ENCODE measurements at places on chromosomes 2 and 18.

GRCh38 chr18:58241026-58241679 is 197.1 kb downstream of the NEDD4L start:
- DNase-seq = no peak
- H3K27me3 ChIP-seq = no peaks in the 10 kb centered on the region
- no peak overlapping the region for H3K4me3 ChIP-seq
- H3K4me1 ChIP-seq = no peaks in the 10 kb centered on the region

- H3K36me3 ChIP-seq = no peaks in the 10 kb centered on the region
- H3K27me3 ChIP-seq = peaks cover 51% of the 10 kb centered on the region
- no peak for DNase-seq
Observed at GRCh38 chr2:120338015-120338414, 7.9 kb upstream of the INHBB start.

DNA sequence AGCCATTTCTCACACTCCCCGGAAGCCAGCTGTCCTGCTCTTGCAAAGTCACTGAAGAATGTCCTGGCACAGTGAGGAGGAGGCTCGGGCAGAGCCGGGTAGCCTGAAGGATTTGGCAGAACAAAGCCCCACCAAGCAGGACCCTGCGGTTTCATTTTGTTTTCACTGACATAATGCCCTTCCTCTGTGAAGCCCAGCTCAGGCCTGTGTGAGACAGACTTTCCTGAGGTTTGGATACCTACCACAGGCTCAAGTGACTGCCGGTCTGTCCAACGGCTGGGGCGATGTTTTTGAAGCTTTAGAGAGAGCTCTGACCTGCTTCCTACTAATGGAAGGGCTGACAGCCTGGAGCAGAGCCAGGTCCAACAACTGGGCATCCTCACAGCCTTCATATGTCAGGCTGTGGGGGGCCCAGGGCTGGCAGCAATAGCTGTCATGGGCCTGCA is 99.8 kb upstream of the FZD7 start:
- peaks cover 8% of the 10 kb centered on the region for H3K27me3 ChIP-seq
- H3K27ac ChIP-seq = no peak overlapping the region
- no peak overlapping the region for H3K4me3 ChIP-seq
- peaks cover 3% of the 10 kb centered on the region for H3K4me1 ChIP-seq

- DNase-seq = no peak
- no peaks in the 10 kb centered on the region for H3K27me3 ChIP-seq
- H3K4me3 ChIP-seq = peak overlapping the region; percentile 54
- H3K4me1 ChIP-seq = peaks cover 50% of the 10 kb centered on the region
- peak overlapping the region; percentile 64 for H3K27ac ChIP-seq
Observed at GRCh38 chr18:808086-808485, 4.0 kb downstream of the YES1 start.

DNA sequence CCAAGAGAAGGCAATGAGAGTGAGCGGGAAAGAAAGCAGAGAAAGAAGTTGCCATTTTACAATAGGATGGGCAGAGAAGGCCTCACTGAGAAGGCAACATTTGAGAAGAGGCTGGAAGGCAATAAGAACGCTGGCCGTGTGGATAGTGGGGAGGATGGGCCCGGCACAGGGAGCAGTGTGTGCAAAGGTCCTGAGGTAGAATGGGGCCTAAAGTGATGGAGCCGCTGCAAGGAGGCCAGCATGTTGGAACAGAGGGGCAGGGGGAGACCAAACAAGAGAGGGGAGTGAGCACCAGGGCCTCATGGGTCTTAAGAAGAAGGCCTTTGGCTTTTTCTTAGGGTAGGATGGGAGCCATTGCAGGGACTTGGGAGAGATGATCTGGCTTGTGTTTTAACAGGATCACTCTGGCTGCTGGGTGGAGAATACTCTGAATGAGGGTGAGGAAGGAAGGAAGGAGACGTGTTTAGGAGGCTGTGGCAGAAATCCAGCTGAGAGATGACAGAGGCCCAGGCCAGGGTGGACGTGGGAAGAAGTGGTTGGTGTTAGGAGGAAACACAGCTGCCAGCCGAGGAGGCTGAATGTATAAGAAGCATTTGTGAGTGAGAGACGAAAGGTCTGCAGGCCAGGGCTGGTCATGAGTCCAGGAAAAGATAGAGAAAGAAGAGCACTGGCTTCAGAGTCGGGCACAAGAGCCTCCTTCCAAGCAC is 159.8 kb downstream of the KLHL29 start:
- H3K4me3 ChIP-seq = no peak overlapping the region
- no peak overlapping the region for H3K27ac ChIP-seq
- peaks cover 4% of the 10 kb centered on the region for H3K4me1 ChIP-seq
- H3K27me3 ChIP-seq = no peaks in the 10 kb centered on the region

DNA sequence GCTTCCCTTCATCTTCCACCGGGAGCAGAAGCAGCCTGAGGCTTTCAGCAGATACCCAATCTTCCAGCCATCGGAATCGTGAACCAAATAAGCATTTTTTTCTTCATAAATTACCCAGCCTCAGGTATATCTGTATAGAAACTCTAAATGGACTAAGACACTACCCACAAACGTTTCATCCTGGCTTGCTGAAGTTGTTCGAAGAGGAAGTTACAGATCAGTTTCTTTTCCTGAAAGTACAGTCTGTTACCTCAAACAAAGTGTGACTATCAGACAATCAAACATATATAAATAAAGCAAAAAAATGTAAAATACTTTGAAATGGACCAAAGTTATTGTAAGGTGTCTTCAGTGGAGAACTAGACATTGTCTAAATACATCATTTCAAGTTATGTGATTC is 97.9 kb downstream of the MREG start:
- peaks cover 18% of the 10 kb centered on the region for H3K4me1 ChIP-seq
- H3K27ac ChIP-seq = no peak overlapping the region
- peak overlapping the region; percentile 22 for H3K4me3 ChIP-seq
- no peak for DNase-seq

DNA sequence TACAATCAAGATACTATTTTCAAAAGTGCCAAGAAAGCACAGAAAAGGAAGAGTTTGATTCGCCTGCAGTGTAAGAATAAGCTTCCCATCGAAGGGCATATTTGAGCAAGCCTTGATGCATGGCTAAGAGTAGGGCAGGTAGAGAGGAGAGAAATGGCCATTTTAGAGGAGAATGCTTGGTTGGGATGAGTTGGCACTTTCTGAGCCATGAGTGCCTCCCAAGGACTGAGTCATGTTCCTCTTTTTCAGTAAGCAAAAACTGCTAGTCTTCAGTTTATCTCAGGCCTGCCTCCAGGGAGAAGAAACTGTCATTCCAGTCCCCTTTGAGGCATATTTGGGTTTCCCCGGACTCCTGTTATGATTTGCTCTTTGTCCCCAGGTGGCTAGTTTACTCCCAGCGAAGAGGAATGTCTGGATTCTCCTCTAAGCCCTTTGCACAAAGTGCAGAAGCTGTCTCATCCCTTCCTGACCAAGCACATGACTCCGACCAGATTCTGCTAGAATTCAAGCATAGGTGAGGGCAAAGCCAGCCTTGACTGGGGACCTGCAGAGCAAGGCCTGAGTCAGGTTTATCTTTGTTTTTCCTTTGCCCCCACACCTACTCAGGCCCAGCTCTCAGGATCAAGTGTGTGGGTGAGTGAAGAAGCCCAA is 115.2 kb downstream of the TTC32 start:
- H3K4me3 ChIP-seq = no peak overlapping the region
- no peak for DNase-seq
- H3K27ac ChIP-seq = no peak overlapping the region
- H3K4me1 ChIP-seq = no peaks in the 10 kb centered on the region
- H3K27me3 ChIP-seq = no peaks in the 10 kb centered on the region

DNA sequence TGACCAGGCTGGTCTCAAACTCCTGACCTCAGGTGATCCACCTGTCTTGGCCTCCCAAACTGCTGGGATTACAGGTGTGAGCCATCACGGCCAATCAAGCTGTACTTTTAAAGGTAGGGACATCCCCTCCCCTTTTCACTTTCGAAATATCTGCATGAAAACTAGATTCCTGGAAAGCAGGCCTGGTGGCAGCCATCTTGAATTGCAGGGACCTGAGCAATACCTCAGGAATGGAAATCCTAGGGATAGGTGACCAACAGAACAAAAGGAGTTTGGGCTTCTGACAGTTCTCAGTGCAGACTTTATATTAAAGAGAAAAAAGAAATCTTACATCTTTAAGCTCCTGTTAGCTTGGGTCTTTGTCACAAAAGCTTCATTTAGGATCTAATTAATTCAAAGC is 62.6 kb downstream of the KLF7 start:
- no peak overlapping the region for H3K4me3 ChIP-seq
- no peaks in the 10 kb centered on the region for H3K27me3 ChIP-seq
- H3K36me3 ChIP-seq = peaks cover 47% of the 10 kb centered on the region

DNA sequence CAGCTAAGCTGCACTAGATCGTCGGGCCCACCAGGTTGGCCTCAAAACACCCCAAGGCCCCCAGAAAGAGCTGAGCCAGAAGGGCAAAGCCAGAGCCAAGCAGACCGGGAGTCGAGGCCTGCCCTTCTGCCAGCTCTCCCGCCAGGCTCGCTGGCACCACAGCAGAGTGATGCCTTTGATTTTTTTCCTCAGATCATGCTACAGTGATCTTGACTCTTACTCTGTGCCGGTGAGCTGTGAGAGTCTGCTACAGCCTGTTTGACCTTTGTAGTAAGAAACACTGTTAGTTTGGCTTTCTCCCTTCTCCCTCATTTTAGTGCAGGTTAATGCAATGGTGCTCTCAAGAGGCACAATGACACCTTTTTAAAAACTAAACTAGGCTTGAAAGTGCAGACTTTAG is 97.8 kb downstream of the ESCO1 start:
- H3K36me3 ChIP-seq = no peaks in the 10 kb centered on the region
- no peak overlapping the region for H3K4me3 ChIP-seq
- H3K27ac ChIP-seq = no peak overlapping the region
- H3K4me1 ChIP-seq = no peaks in the 10 kb centered on the region
- H3K27me3 ChIP-seq = peaks cover 2% of the 10 kb centered on the region

DNA sequence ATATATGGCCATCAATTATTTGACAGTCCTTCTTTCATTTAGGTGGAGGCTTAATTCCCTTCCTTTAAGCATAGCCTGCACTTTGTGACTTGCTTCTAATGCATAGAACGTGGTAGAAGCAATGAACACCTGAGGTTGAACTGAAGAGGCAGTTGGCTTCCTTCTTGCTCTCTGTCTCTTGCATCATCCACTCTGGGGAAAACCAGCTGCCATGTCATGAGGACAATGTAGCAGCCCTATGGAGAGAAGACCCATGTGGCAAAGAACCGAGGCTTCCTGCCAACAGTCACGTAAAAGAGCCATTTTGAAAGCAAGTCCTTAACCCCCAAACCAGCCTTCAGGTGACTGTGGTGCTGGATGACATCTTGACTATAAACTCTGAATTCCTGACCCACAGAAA is 46.8 kb downstream of the ATOH8 start:
- H3K36me3 ChIP-seq = no peaks in the 10 kb centered on the region
- H3K27ac ChIP-seq = no peak overlapping the region
- no peak overlapping the region for H3K4me3 ChIP-seq
- no peak for DNase-seq
- H3K4me1 ChIP-seq = peaks cover 12% of the 10 kb centered on the region
- H3K27me3 ChIP-seq = peaks cover 12% of the 10 kb centered on the region

- peaks cover 27% of the 10 kb centered on the region for H3K4me1 ChIP-seq
- peak overlapping the region; percentile 89 for H3K4me3 ChIP-seq
- H3K27me3 ChIP-seq = no peaks in the 10 kb centered on the region
- peak overlapping the region; percentile 96 for H3K27ac ChIP-seq
- no peak for DNase-seq
Observed at GRCh38 chr2:180006231-180006630, 866 bp downstream of the CWC22 start.

DNA sequence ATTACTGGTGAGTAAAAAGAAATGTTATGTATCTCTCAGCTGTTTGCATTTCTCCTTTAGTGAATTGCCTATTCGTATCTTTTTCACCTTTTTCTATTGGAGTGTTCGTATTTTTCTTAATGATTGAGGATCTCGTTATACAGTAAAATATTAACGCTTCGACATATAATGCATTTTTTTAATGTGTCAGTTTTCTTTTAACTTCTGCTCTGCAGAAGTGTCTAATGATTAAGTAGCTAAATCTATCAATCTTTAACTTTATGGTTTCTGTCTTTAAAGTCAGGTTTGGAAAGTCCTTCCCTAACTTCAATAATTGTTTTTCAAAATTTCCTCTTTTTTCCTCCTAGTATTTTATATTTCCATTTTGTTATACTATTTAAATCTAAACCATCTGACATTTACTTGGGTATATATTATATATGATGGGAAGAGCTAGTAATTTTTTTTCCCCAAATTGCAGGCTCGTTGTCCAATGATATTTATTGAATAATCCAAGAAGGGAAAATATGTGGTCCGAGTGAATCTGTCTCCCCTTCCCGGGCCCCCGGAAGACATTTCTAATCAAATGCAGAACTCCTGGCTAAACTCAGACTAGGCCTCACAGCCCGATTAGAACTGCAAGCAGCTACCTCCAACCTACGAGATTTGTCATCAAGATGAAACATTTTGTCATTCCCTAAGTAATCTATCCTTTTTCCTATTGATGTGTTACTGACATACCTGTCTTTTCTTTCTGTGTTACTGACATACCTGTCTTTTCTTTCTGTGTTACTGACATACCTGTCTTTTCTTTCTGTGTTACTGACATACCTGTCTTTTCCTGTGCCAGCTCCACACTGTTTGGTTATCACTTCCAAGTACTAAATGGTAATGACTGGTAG is 17.2 kb downstream of the PCBP1 start:
- peaks cover 2% of the 10 kb centered on the region for H3K36me3 ChIP-seq
- H3K4me1 ChIP-seq = peaks cover 50% of the 10 kb centered on the region
- H3K27me3 ChIP-seq = no peaks in the 10 kb centered on the region
- H3K4me3 ChIP-seq = peak overlapping the region; percentile 85
- no peak for DNase-seq

- no peaks in the 10 kb centered on the region for H3K36me3 ChIP-seq
- no peak for DNase-seq
- no peak overlapping the region for H3K4me3 ChIP-seq
- H3K4me1 ChIP-seq = no peaks in the 10 kb centered on the region
- H3K27ac ChIP-seq = no peak overlapping the region
Observed at GRCh38 chr2:147352264-147353071, 492.4 kb upstream of the ACVR2A start.

- peaks cover 10% of the 10 kb centered on the region for H3K27me3 ChIP-seq
- no peak overlapping the region for H3K4me3 ChIP-seq
- no peak overlapping the region for H3K27ac ChIP-seq
- H3K4me1 ChIP-seq = no peaks in the 10 kb centered on the region
- no peaks in the 10 kb centered on the region for H3K36me3 ChIP-seq
- no peak for DNase-seq
Observed at GRCh38 chr2:206452242-206452641, 8.9 kb downstream of the ADAM23 start.

- no peak overlapping the region for H3K4me3 ChIP-seq
- no peaks in the 10 kb centered on the region for H3K4me1 ChIP-seq
- no peak overlapping the region for H3K27ac ChIP-seq
- peaks cover 9% of the 10 kb centered on the region for H3K27me3 ChIP-seq
- no peak for DNase-seq
Observed at GRCh38 chr2:109194620-109194937, 65.6 kb downstream of the SH3RF3 start.

DNA sequence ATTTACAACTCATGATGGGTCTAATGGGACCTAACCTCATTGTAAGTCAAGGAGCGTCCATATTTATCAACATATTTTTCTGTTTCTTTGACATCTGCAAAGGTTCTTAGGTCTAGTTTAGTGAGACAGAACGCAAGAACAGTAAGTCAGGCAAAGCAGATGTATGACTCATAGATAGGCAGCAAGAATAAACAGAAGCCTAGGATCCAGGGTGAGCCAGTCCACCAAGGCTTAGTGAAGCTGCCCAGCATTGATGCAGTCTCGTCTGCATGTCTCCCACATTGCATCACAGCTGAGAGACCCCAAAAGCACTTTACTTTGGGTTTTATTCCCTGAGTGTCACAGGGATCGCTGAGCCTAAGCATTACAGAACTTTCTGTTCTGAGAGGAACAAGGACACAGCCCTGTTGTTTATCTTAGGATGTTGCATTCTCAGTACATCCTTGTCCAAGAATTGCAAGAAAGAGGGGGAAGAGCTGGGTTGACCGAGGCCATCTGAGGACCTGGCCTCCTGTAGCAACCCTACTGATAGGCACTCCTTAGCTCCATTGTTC is 29.6 kb upstream of the TMEM177 start:
- no peaks in the 10 kb centered on the region for H3K36me3 ChIP-seq
- H3K27ac ChIP-seq = no peak overlapping the region
- H3K4me1 ChIP-seq = no peaks in the 10 kb centered on the region
- no peak for DNase-seq
- no peak overlapping the region for H3K4me3 ChIP-seq
